Liver (tissue), 10 donors: ENCODE measurements at places on chromosomes 7 and 10. TPM values are rescaled to one million over a fixed set of nuclear protein-coding genes. Genes with fewer than 3 reads are reported as not detected.

Gene CCT6A
- 80.0 TPM for total RNA-seq

Gene GIMAP8
- 8.8 TPM for total RNA-seq

Gene AGR3
- not detected for total RNA-seq

Gene PNLIPRP3
- not detected for total RNA-seq

Gene GARS1
- 62.6 TPM for total RNA-seq

Gene CHST15
- total RNA-seq = 5.8 TPM

Gene AMPH
- total RNA-seq = 0.25 TPM

Gene PIP4K2A
- 53.7 TPM for total RNA-seq

Gene HMX2
- total RNA-seq = not detected

Gene MUC3A
- total RNA-seq = 0.25 TPM

Gene BAMBI
- 10.6 TPM for total RNA-seq

Gene CRHR2
- total RNA-seq = not detected

Gene GRB10
- total RNA-seq = 19.6 TPM
